Renal cortical epithelial cell (primary cell): ENCODE measurements at places on chromosomes 7 and 10. TPM values are rescaled to one million over a fixed set of nuclear protein-coding genes. Genes with fewer than 3 reads are reported as not detected.

The TBL2 gene
- total RNA-seq, result 68.0 and 72.8 TPM in 2 replicates

The IKZF5 gene
- total RNA-seq, result 3.3 and 5.3 TPM in 2 replicates

The KCND2 gene
- 0.05 and 0.17 TPM in 2 replicates for total RNA-seq

The TAS2R5 gene
- total RNA-seq, result 0.69 and 1.8 TPM in 2 replicates

The TMEM236 gene
- total RNA-seq, result 0.10 TPM in 1 of 2 replicates, not detected in the other

The CYP2C19 gene
- 0.05 TPM in 1 of 2 replicates, not detected in the other for total RNA-seq
